ENCODE measurements at places on chromosomes 12 and 14. TPM values are rescaled to one million over a fixed set of nuclear protein-coding genes. Genes with fewer than 3 reads are reported as not detected.

Gene TAS2R13
- polyA plus RNA-seq, result 0.10 TPM

Gene TRAF3
- polyA plus RNA-seq, result 25.3 TPM

Gene TAS2R31
- polyA plus RNA-seq, result 0.60 TPM

DNA sequence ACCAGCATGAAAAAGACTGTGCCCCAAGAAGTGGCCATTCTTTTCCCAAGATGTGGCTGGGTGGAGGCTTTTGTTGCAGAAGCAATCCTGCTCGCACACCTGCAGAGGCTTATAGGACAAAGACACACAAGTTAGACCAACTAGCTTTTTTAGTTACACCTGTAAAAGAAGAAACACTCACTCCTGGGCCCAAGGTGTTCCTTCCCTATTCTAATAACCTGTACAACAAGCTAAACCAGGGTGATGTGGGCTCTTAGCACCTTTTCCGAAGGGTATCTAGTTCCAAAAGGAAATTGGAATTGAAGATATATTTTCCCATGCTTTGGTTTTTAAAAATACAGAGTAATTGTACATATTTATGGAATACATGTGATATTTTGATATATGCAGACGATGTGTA is 31.0 kb downstream of the ENTPD5 start:
- DNase-seq, result no peak

DNA sequence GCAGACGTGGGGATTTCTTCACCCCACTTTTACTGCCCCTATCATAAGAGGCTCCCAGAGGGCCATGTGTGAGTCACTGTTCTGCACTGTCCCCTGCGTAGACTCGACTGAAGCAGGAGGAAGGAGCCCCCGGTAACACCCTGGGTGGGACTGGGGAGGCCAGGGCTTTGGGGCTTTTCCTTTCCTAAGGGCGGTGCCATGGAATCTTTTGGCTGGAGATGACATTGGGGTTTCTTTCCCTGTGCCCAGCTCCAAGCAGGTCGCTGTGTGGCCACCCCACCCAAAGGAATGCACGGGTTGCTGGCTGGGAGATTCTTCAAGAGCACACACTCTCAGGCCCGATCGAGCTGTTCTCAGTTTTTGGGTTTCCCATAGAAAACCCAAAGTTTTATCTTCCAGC is 62.3 kb upstream of the RIN3 start:
- no peak for DNase-seq

- no peak for DNase-seq
Observed at GRCh38 chr12:75975702-75976101, 55.9 kb downstream of the PHLDA1 start.

DNA sequence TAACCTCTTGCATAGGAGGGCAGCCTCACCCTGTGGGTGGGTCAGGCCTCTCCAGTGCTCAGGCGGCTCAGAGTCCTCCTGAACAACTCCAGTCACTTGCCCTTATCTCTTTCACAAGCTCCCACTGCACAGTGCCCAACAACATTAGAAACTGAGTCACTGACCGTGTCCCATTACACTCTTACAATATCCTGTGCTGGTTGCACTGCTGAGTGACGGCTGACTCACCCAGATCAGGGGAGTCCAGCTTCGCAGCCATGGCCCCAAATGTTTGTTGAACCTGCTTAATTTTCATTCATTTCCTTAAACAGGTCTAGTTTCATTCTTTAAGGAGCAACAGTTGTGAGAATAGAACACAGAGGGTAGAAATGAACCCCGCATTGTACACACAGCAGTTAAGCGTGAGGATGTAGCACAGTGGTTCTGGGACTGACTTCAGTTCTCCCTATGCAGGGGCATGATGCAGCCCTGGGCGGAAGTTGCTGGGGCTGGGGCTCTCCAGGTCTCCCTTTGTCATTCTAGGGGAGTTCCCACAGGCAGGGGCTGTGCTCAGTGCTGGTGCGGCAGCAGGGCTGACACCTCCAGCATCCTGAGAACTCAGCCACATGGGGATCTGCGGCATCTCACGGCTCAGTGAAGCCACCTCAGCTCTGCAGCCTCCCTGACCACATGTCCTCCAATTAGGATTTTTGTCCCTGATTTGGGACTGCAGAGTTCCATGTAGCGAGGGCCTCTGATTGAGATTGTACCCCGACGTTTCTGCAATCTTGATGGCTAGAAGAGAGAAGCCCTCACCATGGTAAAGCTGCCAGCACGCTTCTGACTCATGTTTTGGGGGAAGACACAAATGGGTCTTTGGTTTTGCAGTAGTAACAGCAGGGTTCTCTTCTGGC is 16.1 kb downstream of the GPR68 start:
- no peak for DNase-seq

DNA sequence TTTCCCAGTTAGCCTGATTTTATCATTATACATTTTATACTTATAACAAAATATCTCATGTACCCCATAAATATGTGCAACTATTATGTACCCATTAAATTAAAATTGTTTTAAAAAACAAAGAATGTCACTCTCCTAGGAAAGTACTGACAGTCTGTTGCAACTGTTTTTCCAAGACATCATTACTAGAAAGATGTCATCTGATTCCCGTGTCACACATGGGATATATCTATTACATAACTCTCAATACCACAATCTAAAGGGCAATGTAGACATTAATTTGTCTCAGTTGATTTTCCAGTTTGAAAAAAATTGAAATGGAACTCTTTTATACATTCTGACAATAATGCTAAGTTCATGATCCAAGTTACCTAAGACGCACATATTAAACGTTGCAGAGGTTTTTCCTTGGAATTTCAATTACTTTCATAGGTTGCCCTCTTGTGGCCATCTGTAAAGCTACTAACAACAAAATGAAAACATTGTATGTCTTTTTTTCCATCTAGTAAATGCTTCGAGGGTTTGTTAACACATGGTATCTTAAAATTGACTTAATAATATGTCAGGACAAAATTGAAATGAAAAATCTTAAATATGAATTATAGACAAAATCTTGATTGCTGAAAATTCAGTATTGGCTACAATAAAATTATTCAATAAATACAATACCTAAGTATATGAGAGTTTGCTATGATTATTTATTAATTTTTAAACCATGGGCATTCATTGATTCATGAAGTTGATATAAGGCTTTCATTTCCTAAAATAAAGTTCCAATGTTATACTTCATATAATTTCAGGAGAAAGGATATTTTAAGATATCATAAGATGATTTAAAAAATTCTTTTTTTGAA is 131.6 kb downstream of the PPFIA2 start:
- peak; percentile 0 for DNase-seq

- no peak for DNase-seq
Observed at GRCh38 chr12:117158911-117159553, 31.2 kb downstream of the FBXO21 start.

GRCh38 chr14:91998667-91999570 is 40.9 kb downstream of the TRIP11 start:
- DNase-seq, result no peak

DNA sequence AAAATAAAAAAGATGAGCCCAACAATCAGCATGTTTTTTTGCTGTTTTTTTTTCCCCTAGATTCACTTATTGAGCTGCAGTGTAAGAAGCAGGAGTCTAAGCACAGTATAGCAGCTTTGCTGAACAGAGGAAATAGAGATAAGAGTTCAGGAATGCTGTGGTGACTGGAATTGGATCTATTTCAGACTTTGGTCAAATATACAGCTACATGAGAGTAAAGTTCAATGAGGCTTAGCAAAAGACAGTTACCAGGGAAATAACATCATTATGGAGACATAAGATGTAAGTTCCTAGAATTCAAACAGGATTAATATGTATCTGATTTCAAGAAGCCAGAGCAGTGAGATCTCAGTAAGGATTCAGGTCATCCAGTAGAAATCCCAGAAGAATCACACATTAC is 613.0 kb downstream of the RPS29 start:
- no peak for DNase-seq

DNA sequence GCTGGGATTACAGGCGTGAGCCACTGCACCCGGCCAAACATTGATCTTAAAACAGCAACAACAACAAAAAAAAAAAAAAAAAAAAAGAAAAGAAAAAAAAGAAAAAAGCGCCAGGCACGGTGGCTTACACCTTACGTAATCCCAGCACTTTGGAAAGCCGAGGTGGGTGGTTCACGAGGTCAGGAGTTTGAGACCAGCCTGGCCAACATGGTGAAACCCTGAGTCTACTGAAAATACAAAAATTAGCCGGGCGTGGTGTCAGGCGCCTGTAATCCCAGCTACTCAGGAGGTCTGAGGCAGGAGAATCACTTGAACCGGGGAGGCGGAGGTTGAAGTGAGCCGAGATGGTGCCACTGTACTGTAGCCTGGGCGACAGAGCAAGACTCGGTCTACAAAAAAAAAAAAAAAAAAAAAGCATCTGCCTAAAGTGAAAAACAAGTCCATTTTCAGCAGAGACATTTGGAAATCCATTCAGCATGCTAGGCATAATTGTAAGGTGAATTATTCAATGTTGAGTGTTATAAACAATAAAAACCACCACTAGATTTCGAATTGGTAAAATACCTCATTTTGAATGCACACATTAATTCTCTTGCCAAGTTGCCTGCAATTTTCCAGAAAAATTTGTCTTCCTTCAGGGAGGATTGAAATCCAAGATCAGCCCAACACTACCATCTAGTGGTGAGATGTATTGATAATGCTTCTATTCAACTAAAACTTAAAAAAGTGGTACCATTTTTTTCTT is 8.0 kb upstream of the CERS5 start:
- DNase-seq, result peak; percentile 67

- no peak for DNase-seq
Observed at GRCh38 chr12:128817111-128818015, 6.4 kb downstream of the SLC15A4 start.

GRCh38 chr12:59660148-59660547 is 64.3 kb downstream of the SLC16A7 start:
- DNase-seq, result no peak

DNA sequence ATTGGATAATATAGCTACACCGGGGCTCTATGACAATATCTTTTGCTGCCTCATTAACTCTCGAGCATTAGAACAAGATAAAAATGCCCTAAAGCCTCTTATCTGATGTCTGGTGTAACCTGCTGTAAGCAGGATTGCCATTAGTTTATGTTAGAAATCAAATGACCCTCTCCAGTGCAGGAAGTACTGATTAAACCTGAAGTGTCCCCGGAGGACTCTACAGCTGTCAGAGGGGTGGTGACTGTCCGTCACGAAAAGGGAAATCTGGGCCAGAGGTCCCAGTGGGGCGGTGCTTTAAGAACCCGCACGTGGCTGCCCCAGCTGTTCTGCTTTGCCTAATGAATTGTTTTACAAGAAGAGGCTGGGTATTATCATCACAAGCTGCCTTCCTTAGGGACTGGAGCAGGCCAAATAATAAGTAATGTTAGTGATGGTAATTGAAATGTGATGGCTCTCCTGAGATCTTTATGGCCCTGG is 55.7 kb downstream of the LIN52 start:
- no peak for DNase-seq

GRCh38 chr14:68938271-68939150 is 40.6 kb downstream of the ACTN1 start:
- DNase-seq, result no peak

DNA sequence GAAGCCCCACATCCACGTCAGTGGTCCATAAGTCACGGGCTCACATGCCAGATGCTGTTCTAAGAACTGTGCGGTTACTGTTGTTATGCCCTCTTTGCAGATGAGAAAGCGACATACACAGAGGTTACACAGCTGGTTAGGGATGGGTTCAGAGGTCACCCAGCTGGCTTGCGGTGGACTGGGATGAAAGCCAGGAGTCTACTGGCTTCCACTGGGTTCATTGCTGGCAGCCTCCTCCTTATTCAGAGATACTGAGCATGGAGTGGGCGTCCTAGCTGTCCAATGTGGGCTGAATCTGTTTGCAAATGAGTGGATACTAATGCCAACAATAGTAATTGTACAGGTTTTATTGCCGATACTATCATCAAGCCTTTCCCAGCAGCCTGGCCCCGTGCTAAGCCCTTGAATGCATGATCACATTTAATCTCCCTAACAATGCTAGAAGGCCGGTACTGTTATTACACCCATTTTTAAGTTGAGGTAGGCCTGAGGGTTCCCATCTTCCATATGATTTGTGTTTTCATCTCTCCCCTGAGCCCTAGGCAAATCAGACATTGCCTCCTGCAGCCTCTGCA is 129.1 kb downstream of the PLXNC1 start:
- DNase-seq, result no peak

GRCh38 chr14:26622611-26623010 is 24.8 kb upstream of the NOVA1 start:
- DNase-seq, result no peak

Measured in AG04450 (cell line).